ENCODE measurements at places on chromosomes 13 and 19. TPM values are rescaled to one million over a fixed set of nuclear protein-coding genes. Genes with fewer than 3 reads are reported as not detected.

The KLK4 gene
- not detected for total RNA-seq

The IL17D gene
- total RNA-seq, result 6.8 TPM

The CHAMP1 gene
- 10.7 TPM for total RNA-seq

The GJB2 gene
- 2.5 TPM for total RNA-seq

- DNase-seq, result no peak
Observed at GRCh38 chr13:75430436-75431209, 51.3 kb downstream of the TBC1D4 start.

DNA sequence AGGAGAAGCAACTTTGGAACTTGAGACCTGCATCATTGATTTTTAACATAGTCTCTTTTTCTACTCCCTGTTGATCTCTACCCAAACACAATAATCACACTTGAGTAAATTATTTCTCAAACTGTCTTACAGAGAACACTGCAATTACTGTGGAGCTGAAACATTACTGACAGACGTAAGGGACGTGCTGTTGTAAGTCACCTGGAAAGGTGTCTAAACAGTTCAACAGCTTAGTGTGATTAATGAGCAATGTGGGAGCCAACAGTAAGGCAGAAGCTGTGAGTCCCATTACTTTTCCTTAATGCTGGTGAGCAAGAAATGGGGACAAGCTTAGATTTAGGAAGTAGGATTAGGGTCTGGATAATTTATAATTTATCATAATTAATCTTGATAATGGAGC, 265.7 kb downstream of the DLEU7 start:
- DNase-seq, result no peak

DNA sequence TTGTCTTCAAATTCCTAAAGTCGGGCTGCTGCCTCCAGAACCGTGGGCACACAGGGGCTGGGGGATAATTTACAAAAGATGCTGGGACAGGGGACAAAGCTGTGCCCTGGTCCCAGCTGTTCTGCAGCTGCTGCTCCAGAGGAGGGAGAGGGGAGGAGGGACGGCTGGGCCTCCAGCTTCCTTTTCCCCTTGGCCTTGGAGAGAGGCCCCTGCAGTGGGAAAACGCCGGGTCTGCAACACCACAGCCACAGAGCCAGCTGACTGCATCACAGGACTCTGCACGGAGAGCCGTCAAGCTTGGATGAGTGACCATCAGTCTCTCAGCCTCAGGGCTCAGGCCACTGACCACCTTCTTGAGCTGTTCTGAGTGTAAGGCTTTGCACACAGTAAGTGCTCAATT, 6.1 kb downstream of the DOCK6 start:
- DNase-seq, result no peak

- DNase-seq, result no peak
Observed at GRCh38 chr19:7542556-7543348, 7.2 kb downstream of the PNPLA6 start.

DNA sequence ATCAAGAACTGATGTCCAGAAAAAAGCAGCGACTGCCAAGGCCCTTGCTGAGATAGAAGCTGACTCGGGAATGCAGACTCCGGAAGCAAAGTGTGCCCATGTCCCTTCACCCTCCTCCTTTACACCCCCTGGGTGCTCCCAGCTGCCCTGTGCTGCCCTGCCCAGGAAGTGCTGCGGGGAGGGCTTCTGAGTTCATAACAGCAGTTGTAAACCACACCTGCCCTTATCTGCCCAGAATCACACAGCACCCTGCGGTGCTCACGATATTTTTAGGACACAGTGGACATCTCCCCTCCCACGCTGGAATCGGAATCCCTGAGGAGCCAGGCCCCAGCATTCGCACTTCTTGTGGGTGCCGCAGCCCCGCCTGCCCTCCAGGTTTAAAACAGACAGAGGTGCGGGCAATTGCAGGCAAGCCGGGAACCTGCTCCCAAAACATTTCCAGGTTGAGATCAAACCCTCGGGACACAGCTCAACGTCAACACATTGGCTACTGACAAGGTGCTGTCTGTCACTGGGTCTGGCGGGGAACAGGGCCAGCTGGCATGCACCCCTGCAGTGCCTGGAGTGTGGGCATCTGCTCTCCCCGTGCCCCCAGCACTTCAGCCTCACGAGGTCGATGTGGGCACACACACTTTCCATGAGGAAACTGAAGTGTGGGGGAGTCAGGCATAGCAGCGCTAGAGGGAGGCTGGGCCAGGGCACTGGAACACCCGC, 36.8 kb downstream of the RAB20 start:
- DNase-seq, result no peak

DNA sequence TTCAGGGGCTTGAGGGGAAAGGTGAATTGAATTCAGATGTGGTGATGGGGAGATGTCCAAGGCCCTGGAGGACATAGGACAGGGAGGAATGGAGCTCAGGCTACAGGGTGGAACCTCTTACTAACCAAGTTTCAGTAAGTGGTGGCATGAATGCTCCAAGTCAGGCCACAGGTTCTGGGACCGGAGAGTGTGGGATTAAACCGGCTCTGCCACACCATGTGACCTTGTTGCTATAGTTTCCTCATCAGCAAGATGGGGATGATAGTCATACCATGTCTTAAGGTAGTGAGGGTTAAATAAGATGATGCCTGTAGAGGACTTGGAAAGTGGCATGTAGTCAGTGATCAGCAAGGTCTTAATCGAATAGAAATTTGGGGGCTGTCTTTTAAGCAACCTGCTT, 16.3 kb downstream of the GPR183 start:
- DNase-seq, result no peak

DNA sequence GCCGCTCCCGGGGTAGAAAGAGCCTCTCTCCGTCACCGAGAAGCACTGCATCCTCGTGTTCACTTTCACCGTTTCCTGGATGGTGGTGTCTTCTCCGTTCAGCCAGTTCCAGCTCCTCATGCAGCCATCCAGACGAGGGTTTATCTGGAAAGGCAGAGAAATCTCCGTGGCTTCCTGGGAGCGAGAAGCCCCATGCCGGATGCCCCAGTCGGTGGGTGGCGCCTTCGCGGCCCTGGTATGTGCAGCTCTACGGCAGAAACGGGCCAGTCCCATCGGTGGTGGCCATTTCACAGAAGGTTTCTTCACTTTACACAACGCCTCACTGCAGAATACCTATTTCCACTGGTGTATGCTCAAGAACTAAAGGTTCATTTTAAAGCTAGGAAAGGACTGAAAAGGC, 36.9 kb downstream of the GAS6 start:
- no peak for DNase-seq

Measured in urinary bladder (tissue), 4 donors.